ENCODE measurements at places on chromosomes 3 and 15.

GRCh38 chr3:114902691-114903101 lies 244.4 kb downstream of the ZBTB20 start:
- no peak for DNase-seq

DNA sequence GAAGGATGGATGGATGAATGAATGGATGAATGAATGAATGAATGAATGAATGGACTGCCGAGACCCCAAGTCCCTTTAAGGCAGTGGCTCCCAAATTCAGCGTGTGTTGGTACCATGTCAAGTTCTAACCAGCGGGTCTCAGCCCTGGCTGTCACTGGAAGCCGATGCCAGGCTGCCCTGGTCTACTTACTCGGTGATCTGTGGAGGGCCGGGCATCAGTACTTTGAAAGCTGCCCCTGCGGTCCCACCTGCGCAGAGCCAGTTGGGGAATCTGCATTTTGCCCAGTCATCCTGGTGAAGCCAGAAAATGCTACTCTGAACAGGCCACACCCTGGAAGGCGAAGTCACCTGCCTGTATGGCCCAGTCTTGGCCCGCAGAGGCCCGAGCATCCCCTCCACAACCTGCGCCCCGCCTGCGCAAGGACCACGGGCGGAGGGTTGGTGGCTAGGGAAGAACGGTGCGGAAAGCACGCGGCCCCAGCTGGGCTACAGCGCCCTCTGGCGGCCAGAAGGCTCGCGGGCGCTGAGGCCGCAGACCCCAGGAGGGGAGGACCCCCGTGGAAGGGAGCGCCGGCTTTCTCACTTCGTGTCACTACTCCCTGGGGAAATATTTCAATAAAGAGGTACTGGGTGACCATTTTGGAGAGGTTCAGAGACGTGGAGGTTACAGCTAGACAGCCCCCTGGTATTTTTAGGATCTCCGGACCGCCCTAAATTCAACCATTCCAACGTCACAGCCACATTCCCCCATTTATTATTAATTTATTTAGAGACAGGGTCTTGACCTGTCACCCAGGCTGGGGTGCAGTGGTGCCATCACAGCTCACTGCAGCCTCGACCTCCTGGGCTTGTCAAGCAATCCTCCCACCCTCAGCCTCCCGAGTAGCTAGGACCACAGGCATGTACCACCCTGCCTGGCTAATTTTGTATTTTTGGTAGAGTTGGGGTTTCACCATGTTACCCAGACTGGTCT lies 34.9 kb downstream of the PRKCD start:
- DNase-seq = peak; percentile 58

DNA sequence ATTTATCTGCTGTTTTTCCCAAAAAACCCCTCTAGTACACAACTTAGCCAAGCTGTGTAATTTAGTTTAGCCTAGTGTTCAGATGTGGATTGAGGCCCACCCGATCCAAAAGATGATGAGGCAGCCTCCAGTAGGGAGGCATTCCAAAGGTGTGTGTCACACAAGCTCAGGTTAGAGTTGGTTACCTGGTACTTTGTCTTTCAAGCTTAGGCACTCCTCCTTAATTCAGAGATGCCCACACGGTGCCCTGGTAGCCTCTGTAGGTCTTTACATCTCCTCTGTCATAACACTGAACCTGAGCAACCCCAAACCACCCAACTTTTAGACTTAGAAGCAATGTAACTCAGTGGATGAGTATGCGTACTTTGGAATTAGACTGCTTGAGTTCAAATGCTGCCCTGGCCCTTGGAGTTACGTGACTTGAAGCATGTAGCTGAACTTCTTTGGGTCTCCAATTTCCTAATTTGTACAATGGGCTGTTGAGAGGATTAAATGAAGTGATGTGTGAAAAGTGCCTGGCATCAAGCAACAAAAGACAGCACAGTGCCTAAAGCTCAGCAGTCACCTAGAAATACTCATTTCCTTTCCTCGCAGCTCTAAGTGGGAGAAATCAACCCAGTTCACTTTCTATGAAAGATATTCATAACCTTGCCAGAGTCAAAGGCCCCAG lies 284.6 kb upstream of the RARB start:
- no peak for DNase-seq

DNA sequence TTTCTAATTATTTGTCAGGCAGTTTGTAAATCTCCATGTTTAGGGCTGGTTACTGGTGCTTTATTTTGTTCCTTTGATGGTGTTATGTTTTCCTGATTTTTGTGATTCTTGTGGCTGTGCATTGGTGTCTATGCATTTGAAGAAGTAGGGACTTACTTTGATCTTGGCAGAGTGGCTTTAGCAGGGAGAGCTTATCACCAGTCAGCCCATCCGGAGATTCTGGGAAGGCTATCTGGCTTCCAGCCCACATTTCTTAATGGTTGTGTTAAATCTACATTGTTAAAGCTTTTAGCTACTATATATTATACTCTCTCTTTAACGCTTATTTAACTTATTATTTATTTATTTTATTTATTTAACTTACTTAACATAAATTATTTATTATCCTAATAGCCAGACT lies 35.1 kb downstream of the FBXL2 start:
- DNase-seq = no peak

GRCh38 chr15:56774356-56774755 lies 41.0 kb upstream of the ZNF280D start:
- no peak for DNase-seq

GRCh38 chr3:10482631-10483363 lies 22.6 kb downstream of the ATP2B2 start:
- DNase-seq = no peak

DNA sequence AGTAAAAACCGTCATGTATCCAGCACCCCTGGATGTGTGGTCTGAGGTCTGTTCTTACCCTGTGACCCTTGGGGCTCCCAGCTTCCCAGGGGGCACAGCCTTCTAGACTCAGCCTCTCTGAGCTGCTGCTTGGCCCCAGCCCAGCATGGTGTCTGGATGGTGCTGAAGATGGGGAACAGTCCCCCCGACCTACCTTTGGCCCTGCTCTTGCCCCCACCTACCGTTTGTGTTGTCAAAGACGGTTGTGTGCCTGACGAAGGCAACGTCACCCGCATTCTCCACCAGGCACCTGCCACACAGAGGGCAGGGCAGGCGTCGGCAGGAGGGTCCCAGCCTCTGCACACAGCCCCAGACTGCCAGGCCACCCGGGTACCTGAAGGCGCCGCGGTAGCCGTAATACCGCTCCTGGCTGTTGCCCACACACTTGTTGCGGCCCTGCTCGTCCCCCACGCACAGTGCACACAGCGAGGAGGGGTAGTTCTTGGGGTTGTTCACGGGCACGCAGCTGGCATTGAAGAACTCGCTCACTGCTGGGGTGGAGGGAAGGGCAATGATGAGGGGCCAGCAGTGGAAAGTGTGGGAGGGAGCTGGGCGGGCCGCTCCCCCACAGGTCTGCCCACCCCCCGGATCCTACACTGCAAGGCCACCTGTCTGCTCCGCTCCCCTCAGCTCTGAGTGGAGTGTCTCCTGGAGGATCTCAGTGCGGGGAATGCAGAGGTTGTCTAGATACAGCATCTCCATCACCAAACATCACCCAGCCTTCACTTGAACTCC lies 21.0 kb downstream of the MELTF start:
- DNase-seq = no peak

- DNase-seq = peak; percentile 40
Measured at GRCh38 chr3:72347819-72348319, 500.4 kb downstream of the SHQ1 start.
